ENCODE measurements at places on chromosomes 6 and 20. TPM values are rescaled to one million over a fixed set of nuclear protein-coding genes. Genes with fewer than 3 reads are reported as not detected.

DNA sequence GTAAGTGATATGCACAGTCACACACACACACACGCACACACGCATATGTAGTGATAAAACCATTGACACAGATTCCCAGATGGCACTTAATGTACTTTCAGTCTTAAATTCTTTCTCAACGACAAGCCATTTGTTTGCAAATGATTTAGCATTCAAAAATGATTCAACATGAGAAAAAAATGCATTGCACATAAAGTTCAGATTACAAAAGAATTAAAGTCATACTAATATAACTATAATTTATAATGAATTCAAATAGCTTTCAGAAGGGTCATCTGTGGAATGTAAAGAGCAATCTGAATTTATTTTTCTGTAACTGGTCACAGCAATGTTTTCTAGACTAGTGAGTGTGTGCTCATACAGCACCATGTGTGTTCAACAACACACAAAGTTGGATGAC lies 521.6 kb upstream of the ZNF337 start:
- DNase-seq, result no peak

Gene FUT9
- total RNA-seq, result 55.8 TPM

DNA sequence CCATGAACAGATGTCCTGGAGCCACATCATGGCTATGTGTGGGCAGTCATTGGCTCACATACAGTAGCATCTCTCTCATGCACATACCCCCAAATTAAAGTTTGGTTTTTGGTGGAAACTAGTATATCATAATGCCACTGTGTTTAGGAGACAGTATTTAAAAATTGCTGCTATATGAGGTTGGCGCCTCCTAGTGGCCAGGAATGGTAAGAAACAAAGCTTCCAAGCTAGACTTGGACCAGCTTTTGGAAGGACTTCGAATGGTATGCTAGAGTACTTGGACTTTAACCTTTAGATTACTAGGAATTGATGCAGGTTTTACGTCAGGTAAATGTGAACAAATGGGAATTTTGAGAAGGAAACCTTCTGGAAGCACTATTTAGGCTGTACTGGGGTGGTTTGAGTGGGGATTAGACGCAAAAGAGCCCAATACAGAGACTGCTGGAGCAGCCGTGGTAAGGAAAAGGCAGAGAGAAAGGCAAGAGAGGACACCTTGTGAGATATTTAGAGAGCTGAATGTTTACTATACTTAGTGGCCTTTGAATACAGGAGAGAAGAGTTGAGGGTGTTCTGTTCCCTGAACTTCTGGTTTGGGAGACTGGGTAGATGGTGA lies 23.8 kb downstream of the PRSS35 start:
- no peak for DNase-seq

- no peak for DNase-seq
Measured at GRCh38 chr6:113476937-113477839, 380.0 kb upstream of the MARCKS start.

DNA sequence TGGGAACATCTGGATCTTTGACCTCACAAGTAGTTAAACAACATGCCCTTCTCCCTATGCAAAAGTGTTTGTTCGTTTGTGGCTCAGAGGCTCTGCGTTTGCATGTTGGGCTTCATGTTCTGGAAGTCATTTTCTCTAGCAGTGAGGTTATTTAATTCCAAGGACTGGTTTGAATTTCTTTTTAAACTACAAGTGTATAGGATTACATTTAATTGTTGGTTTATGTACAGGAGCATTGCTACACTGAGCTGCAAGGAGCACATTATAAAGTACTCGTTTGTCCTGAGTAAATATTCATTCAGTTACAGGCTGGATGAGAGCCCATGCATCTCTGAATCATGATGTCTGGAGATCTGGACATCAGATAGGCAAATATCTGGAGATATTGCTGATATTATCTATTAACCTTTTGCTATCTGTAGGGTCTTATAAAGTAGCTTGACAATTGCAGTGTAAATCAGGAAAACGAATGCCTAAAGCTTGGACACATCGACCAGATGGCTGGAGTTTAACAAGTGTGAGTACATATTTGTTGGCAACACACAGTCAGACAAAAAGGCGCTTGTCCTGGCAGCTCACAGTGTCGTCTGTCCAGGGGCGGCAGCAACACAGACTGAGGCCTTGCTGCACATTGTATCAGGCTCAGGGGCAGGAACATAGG lies 84.6 kb downstream of the PDE7B start:
- DNase-seq, result no peak
